Activated T-helper 1 cell treated with anti-CD3 and anti-CD28 coated beads, Interleukin-2, amount 50 U/mL, for 16 hours (primary cell): ENCODE measurements at places on chromosomes 4 and X.

DNA sequence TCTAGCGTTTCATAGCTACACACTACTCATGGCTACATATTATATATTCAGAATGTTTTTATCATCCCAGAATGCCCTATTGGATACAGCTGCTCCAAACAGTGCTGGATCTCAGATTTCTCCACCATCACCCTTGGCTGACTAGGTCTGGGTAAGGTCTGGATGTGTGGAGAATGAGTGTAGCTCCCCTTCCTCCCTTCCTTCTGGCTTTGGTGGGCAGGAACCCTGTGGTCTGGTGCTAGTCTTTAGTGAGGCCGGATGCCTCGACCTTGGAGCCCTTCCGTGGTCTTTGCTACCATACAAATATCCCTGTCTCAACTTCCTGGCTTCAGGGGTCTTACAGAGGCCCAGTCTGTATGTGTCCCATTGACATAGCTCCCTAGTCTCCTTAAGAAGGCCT lies 52.1 kb upstream of the KDR start:
- no peak for DNase-seq

DNA sequence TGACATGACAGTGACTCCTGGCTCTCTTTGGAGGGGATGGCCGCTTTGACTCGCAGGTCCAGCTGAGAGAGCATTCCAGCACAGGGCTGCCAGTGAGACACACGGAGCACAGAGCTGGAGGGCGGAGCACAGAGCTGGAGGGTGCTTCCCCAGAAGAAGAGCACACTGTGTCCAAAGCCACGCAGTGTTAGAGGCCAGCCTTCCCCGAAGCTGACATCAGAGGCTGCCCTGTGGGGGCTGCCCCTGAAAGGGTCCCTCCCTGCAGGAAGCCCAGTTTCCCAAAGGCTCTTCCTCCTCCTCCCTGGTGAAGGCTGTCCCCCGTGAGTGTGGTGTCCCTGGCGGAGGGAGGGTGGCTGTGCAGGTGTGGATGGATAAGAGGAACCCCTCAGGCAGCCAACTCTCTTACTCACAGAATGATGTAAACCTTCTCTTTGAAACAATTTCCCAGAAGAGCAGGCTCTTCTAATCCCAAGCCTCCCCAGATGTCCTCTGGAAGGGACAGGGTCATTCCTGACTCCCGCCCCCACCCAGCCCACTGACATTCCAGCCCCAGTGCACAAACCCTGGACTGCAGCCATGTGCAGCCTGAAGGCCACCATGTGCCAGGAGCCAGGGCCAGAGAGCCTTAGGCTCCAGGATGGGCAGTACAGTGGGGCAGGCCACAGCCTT lies 53.4 kb downstream of the PSAPL1 start:
- no peak for DNase-seq

- no peak for DNase-seq
Measured at GRCh38 chr4:8117278-8117682, 41.3 kb downstream of the ABLIM2 start.

DNA sequence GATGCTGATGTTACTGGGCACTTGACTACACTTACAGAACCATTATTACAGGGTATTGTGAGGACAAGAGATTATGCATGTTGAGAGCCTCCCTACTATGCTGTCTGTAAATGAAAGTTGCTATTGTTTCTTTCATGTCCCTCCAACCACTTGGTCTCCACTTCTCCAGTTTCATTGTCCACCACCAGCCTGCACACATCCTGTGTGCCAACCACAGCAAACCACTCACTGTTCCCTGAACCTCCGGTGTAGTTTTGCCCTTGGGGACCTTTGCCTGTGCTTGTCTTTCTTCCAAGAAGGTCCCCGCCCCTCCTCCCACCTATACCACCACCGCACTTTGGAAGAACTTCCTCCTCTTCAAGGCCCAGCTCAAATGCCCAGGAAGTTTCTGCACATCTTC lies 43.1 kb upstream of the AFF2 start:
- no peak for DNase-seq

DNA sequence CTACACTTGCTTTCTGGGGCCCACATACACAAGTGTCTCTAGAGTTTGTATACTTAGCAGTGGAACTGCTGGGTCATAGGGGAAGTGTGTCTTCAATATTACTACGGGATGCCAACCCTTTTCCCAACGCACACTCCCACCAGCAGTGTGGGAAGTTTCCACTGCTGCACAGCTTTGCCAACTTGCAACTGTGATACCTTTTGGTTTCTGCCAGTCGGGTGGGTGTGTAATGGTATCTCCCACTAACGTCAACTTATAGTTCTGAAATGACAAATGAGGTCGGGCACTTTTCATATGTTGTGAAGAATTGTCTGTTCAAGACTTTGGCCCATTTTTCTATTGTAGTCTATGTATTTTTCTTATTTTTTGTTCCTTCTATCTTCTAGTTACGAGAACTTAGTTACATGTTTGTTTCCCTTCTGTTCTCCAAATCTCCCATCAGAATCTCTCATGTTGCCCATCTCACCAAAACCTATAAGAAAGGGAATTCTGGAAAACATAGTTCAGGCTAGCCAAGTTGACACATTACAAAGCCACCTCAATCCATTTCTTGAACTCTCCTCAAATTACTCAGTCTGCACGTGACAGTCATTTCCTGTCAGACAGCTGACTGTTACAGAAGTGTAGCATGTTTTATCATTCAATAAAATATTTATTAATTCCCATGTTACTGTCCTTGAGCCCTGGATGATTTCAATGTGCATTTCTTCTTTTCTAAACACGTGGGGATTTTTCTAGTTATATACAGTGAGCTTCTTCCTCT lies 30.7 kb downstream of the PNMA6E start:
- no peak for DNase-seq

DNA sequence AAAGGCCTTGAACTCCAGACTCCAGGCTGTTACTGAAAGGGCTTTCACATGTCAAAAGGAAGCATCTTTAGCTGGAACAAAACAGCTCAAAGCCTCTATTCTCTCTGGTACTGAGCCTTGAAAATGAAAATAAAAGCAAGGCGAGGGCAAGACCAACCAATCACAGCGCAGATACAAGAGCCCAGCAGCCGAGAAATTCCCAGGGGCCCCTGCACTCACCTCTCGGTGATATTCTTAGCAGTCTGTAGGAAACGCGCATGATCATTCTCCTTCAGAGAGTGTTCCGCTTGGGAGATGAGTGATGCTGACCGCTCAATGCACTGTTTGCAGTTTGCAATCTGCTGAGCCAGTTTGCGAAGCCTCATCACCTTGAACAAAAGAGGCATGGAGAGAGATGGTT lies 138.1 kb downstream of the MID1 start:
- no peak for DNase-seq

GRCh38 chr4:1194010-1194900 lies 21.9 kb upstream of the SPON2 start:
- DNase-seq, result no peak

DNA sequence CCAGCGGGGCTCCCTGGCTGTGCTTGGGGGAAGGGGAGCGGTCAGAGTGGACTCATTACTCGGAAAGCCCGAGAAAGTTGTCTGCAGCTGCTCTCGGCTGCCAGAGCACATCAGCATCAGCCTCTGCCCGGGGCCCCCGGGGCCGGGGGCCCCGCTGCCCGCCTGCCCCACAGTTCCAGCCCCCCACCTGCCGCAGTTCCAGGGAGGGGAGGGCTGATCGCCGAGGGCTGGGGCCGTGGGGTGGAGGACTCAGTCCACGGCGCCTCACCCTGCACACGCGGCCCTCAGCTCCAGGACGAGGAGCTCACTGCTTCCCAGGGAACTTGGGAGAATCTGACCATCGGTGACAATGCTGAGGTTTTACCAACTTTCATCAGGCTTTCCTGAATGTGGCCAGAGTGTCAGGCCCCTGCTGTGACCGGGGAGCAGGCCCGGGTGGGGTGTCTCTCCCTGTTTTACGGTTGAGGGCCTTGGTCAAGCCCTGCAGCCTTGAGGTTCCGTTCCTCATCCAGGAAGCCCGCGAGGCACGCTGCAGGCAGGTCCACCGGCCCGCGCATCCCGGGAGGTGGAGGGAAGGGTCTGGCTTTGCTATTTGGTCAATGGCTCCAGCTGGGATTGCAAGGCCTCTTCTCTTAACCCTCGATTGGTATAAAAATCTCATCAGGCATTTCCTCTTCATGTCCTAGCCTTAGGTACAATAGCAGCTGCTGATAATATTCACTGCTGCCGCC lies 57.2 kb downstream of the CPZ start:
- DNase-seq, result no peak

DNA sequence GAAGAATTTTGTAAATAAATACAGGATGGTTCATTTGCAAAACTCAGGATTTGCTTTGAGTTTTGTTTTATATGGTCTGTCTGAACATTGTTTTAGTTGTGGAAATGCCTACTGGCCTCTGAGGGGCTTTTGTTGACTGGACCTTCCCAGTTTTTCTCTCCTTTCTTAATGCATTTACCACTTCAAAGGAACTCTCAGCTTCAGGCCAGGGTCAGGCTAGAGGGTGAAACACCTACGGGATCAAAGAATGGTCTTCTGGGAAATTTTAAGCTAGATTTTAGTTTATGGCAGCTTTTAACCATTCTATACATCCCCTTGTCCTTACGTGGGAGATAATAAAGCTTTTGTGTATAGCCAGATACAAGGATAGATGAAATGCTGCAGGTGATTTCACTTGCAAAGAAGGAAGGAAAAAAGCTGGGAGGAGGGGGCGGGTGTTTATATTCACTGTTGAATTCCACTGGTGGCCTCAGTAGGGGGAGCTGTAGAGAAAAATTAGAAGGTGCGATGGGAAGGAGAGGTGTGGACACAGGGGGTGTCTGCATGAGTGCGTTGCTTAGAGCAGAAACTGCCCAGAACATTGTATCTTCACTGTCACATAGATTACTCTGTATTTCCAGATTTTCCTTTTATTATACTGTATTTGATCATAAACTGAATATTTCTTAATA lies 151.8 kb downstream of the TSPAN5 start:
- DNase-seq, result no peak
